Renal cortex interstitium (tissue), 15 donors: ENCODE measurements at places on chromosomes 5 and 9. TPM values are rescaled to one million over a fixed set of nuclear protein-coding genes. Genes with fewer than 3 reads are reported as not detected.

The DMRTA1 gene
- polyA plus RNA-seq, result 1.9 TPM

GRCh38 chr9:82247318-82247717 lies 258.7 kb downstream of the SPATA31D1 start:
- DNase-seq, result no peak

DNA sequence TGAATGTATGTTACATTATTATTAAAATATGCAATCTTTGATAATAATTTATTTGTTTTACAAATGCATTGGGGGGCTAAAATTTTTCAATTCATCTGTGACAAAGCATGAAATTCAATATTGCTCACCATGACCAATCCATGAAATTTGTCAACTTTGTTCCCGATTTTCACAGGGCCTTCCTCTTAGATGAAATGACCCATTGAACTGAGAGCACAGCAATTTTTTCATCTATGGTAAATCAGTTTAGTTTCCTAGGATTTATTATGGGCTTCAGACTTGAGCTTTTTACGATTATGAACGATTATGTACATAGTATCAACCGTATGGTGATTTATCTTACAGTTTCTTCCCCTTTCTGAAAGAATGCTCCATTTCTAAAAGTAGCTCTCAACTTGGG lies 157.3 kb downstream of the KIAA0825 start:
- DNase-seq, result no peak

DNA sequence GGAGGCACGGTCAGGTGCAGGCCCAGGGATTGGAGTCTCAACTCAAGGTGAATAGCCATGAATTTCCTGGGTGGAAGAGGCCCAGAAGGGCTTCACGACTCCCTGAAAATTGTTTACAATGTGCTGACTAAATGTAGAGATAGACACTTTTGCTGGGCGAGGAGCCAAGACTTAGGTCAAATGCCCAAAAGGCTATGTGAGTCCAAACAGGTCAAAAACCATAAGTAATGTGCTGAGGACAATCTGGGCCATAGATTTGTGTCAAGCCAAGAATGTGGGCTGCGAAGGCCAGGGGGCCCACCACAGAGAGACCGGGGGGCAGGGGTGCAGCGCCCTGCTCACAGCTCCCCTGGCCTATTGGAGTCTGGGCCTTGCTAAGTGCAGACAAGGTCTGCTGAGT lies 197.8 kb downstream of the HSPA4 start:
- no peak for DNase-seq

The OLFM1 gene
- polyA plus RNA-seq, result 5.8 TPM

DNA sequence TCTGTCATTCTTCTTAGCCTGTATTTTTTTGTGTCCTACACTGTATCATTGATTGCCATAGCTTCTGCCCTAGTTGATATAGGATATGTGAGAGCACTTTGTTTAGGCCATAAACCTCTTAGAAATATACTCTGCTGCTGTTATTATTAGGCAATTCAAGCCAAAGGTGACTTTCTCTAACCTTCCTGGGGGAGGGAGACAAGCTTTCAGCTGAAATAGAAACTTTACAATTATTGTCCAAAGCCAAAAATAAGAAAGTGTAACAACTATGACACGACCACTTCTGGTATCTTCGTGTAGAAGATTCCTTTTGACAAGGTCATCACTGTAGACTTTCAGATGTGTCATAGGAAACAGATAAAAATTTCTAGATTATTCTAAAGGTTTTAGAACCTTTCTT lies 12.2 kb upstream of the CSNK1A1 start:
- DNase-seq, result no peak

GRCh38 chr5:132027027-132027426 lies 15.6 kb upstream of the ACSL6 start:
- DNase-seq, result no peak

DNA sequence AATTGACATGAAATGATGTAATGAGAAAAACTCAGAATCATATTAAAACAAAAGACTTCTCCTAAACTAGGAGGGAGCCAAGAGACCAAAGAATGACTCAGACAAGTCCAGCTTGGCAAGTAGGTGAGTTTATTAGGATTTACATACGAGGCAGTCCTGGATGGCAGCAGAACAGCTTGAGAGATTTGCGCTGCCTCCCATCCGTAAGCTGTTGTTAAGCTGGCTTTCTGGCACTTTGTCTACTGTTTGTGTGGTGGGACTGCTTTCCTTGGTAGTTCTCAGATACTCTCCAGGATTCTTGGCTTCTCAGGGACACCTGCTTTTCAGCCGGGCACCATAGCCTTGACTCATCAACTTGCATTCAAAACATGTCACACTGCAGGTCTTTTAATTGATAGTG lies 57.6 kb downstream of the COX7C start:
- DNase-seq, result no peak

The LRRTM2 gene
- polyA plus RNA-seq, result 1.9 TPM

The PCDHGA6 gene
- 7.2 TPM for polyA plus RNA-seq

DNA sequence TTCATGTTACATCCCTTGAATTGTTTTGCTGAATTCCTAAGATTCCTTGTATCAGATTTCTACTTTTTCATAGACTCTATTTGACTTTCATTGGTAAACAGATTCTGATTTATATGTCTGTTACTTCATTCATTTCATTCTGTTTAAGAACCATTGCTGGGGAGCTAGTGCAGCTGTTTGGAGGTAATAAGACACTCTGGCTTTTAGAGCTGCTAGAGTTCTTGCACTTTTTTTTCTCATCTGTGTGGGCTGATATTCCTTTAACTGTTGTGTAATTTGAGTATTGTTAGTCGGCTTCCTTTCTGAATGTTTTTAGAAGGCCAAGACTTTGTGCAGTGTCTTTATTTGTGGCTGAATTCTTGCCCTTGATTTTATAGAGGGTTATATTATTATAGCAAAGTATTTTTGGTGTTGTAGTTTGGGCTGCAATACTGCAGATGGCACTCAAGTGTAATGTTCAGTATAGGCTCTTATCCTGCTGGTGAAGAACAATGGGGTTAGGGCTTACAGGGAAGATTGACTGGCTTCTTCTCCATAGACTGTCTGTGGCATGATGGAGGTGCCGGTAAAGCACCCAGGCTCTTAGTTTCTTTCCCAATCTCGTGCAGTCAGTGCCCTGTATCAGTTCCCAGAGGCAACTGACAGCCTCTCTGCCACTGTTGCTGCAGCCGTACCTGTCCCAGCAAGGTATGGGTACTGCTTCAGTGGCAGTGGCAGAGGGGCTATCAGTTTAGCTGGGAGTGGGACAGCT lies 162.2 kb downstream of the OXCT1 start:
- no peak for DNase-seq

DNA sequence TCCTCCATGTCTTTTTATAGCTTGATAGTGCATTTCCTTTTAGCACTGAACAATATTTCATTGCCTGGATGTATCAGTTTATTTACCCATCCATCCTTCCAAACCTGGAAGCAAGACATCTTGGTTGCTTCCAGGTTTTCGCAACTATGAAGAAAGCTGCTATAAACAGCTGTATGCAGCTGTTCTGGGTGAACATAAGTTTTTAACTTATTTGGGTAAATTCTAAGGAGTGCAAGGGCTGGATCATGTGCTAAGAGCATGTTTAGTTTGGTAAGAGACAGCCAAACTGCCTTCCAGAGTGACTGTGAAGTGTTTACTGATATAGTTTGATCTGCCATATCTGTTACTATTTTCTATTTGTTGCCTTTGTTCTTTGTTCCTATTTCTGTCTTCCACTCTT lies 58.5 kb downstream of the CSF2 start:
- DNase-seq, result no peak

GRCh38 chr5:35898952-35899660 lies 39.3 kb downstream of the CAPSL start:
- DNase-seq, result no peak

DNA sequence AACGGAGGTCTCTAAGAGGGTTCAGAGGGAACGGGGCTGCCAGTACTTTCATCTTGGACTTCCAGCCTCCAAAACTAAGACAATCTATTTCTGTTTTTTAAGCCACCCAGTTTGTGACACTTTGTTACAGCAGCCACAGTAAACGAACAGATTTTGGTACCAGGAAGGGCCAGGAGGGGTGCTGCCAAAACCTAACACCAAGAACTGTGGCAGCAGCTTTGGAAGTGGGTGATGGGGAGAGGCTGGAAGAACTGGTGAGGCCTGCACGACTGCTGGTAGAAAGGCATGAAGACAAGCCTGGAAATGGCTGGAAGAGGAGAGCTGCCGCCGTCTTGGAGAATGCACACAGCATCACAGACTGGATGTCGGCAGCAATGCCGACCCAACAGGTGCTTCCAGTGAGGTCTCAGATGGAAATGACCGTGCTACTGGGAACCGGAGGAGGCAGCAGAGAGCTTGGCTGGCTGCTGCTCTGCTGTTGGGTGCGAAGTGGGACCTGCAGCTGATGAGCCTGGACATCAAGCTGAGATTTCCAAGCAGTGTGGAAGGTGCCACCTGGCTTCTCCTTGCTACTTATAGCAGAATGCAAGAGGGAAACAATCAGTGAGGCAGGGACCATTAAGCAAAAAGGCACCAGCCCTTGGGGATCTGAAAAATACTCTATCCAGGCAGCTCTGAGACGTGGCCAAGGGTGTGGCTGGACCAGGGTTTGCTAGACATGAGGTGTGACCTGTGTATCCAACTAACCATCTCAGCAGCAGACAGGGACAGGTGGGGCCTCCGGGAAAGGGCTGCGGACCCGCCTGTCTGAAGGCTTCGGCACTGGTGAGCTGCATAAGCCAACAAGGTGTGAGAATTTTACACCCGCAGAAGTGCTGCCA lies 4.7 kb upstream of the TMEM210 start:
- no peak for DNase-seq

DNA sequence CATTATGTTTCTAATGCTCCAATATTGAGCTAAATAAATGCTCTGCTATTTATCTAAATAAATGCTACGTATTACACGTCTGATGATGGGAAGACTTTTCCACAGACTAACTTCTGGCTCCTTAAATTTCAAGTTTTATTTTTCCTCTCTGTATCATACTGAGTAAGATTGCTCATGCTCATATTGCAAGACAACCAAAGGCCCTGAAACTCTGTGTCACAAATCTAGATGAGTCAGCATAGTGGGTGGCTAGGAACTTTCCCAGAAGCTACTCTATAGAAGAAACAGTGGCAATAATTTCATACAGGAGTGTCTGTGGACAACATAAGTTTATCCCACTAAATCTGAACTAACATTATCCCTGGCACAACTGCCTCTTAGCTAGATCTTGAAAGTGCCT lies 53.0 kb upstream of the RFX3 start:
- no peak for DNase-seq

DNA sequence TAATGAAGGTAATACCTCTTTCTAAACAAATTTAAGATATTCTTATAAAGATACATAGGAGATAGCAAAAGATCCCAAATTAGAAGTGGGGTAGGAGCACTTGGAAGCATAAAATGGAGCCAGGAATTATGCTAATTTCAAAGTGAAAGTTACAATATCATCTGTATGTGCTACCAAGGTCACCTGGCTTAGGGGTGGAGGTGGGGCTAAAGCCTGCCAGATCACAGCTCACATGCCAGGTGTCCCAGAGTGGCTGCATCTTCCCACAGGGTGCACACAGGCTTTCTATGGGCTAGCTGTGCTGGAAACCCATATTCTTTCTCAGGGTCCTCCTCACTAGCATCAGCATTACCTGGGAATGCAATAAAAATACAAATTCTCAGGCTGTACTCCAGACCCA lies 118.2 kb upstream of the TXNDC8 start:
- no peak for DNase-seq

- DNase-seq, result no peak
Observed at GRCh38 chr5:157342822-157343402, 77.0 kb downstream of the CYFIP2 start.

The GNA14 gene
- polyA plus RNA-seq, result 12.9 TPM

- DNase-seq, result no peak
Observed at GRCh38 chr9:70011366-70011765, 32.3 kb upstream of the MAMDC2 start.

DNA sequence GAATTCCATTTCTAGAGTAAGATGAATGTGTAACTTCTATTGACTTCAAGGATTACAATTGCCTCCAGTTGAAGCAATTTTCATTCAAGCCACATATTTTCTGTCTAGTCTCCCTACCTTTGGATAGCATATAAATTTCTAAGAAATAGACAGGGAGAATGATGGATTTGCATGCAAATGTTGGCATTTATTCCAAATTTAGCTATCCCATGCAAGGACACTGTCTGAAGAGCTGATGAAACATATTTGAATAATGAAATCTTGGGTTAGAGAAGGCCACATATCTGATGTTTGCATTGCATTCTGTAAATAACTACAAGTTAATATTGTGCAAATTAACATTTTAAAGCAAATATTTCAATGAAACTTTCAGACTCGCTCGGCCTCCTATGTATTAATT lies 36.0 kb upstream of the NAA35 start:
- DNase-seq, result no peak

- DNase-seq, result no peak
Observed at GRCh38 chr5:2174538-2174937, 291.8 kb upstream of the IRX4 start.

The FGFR4 gene
- polyA plus RNA-seq, result 79.7 TPM

GRCh38 chr5:127536687-127537086 lies 19.2 kb downstream of the PRRC1 start:
- no peak for DNase-seq

GRCh38 chr5:14415024-14415697 lies 166.4 kb upstream of the OTULINL start:
- DNase-seq, result no peak

- no peak for DNase-seq
Observed at GRCh38 chr5:67267512-67268216, 71.1 kb upstream of the CD180 start.

- DNase-seq, result no peak
Observed at GRCh38 chr5:113384782-113385285, 50.0 kb downstream of the TSSK1B start.

DNA sequence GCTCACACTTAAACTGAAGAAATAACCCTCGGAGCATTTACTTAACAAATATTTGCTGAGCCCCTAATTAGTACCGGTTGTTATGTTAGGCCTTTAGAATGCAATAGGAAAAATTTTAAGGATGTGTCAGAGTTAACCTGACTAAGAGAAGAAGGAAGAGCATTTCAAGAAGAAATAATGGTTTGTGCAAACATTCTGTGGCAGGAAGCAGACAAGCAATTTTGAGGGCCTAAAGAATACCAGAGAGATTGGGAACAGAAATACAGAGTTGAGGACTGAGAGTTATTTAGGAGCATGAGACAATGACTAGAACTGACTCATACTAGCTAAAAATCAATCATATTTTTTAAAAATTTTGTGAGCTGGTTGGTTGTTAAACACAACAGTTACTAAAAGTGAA lies 218.8 kb downstream of the PRR16 start:
- no peak for DNase-seq

GRCh38 chr5:35832762-35833161 lies 23.9 kb upstream of the IL7R start:
- DNase-seq, result no peak

GRCh38 chr5:2703615-2704014 lies 47.9 kb downstream of the IRX2 start:
- no peak for DNase-seq

The INSYN2B gene
- polyA plus RNA-seq, result 1.9 TPM
